ENCODE measurements at places on chromosomes 2 and 18. TPM values are rescaled to one million over a fixed set of nuclear protein-coding genes. Genes with fewer than 3 reads are reported as not detected.

- no peaks in the 10 kb centered on the region for H3K36me3 ChIP-seq
- H3K4me1 ChIP-seq: no peaks in the 10 kb centered on the region
- H3K4me3 ChIP-seq: no peak overlapping the region
- no peak for DNase-seq
Measured at GRCh38 chr18:60978338-60978737, 354.9 kb upstream of the CDH20 start.

GRCh38 chr2:84460670-84461069 is 1.6 kb upstream of the SUCLG1 start:
- no peaks in the 10 kb centered on the region for H3K36me3 ChIP-seq
- H3K27ac ChIP-seq: no peak overlapping the region
- no peaks in the 10 kb centered on the region for H3K27me3 ChIP-seq
- peaks cover 7% of the 10 kb centered on the region for H3K4me1 ChIP-seq
- no peak for DNase-seq

GRCh38 chr2:19574778-19575260 is 216.4 kb upstream of the OSR1 start:
- H3K4me1 ChIP-seq: no peaks in the 10 kb centered on the region
- no peaks in the 10 kb centered on the region for H3K36me3 ChIP-seq
- no peaks in the 10 kb centered on the region for H3K27me3 ChIP-seq
- no peak overlapping the region for H3K4me3 ChIP-seq
- peak; percentile 88 for DNase-seq

Gene C1D
- total RNA-seq: 39.2 TPM

Gene CCDC141
- 213 TPM for total RNA-seq
